Fibroblast of skin of left quadriceps (primary cell): ENCODE measurements at places on chromosomes 7 and 10.

DNA sequence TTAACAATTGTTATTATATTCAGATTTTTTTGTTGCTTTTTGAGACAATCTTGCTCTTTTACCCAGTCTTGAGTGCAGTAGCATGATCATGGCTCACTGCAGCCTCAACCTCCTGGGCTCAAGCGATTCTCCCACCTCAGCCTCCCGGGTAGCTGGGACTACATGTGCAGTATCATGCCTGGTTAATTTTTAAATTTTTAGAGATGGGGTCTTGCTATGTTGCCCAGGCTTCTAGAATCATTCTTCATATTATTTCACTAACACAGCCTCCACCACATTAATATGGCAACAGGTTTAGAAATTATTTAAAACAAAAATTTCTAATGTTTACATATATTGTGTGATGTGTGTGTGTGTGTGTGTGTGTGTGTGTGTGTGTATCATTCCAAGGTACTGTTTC is 1.4 kb upstream of the LAMTOR4 start:
- no peak for DNase-seq

- DNase-seq = no peak
These were observed 17.2 kb downstream of the INHBA start for GRCh38 chr7:41685684-41686083.

- no peak for DNase-seq
These were observed 151.5 kb downstream of the TEX36 start for GRCh38 chr10:125531465-125531864.

DNA sequence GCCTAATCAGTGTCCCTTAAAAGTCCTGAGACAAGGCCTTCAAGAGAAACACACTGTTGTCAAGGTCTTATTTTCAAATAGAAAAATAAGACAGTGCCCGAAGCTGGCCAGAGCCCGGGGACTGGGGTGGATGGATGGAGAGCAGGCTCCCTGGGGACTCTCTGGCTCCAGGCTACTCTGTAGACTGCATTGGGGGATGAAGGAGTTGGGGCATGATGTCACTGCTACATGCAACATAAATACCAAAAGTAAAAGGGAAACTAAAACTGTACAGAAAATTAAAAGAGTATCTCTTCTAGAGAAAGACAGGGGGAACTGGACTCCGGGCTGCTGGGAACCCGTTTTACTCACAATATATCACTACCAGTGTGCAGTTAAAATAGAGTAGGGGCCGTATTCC is 629.8 kb downstream of the KCNMA1 start:
- no peak for DNase-seq

GRCh38 chr7:97226541-97226940 is 109.0 kb downstream of the SDHAF3 start:
- no peak for DNase-seq

DNA sequence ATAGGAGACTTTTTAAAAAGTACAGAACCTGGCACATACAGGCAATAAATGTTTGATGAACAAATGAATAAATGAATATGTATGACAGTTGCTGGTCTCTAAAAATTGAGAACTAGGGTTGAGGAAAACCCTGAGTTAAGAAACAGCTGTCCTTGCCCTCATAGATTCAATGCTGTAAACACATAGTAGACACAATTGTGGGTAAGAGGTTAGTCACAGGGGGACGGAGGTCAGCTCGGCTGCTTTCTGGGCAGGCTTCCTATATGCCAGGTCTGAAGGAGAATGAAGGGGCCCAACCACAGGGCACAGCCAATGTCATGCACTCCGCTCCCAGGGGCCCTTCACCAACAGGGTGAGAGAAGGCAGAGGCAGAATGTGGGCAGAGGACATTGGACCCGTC is 143.3 kb upstream of the RSU1 start:
- DNase-seq = no peak

DNA sequence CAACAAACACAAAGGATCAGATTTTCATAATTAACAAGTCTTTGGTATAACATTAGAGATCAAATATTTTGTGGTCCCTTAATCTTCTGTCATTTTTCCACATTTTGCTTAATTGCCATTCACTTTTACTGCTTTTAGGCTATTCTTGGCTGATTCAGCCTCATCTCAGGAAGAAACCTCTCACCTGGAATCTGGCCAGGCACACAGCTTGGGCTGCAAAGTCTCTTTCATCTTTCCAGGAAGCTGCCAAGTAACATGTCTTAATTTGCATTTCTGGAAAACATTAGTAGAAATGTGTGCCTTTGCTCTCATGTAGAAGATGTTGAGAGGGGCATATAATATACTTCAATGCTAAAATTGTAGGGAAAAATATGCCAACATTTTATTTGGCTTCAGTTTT is 174.2 kb upstream of the STEAP4 start:
- no peak for DNase-seq

DNA sequence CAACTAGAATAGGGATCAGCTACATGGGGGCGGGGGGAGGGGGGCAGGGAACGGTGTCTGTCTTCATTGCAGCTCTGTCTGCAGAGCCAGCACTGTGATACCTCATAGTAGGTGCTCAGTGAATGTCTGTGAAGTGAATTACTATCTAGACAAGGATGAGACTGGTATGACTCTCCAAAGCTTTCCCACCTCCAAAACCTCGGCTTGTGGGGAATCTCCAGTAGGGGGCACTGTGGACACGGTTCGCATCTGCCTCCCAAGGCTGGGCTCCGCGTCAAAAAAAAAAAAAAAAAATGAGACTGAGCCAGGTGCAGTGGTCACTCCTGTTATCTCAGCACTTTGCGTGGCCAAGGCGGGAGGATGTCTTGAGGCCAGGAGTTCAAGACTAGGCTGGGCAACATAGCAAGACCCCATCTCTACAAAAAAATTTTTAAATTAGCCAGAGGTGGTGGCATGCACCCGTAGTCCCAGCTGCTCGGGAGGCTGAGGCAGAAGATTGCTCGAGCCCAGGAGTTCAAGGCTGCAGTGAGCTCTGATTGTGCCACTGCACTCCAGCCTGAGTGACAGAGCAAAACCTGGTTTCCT is 9.6 kb downstream of the TRIM56 start:
- no peak for DNase-seq

- DNase-seq = no peak
These were observed 225.9 kb downstream of the LRMDA start for GRCh38 chr10:75657351-75657750.

DNA sequence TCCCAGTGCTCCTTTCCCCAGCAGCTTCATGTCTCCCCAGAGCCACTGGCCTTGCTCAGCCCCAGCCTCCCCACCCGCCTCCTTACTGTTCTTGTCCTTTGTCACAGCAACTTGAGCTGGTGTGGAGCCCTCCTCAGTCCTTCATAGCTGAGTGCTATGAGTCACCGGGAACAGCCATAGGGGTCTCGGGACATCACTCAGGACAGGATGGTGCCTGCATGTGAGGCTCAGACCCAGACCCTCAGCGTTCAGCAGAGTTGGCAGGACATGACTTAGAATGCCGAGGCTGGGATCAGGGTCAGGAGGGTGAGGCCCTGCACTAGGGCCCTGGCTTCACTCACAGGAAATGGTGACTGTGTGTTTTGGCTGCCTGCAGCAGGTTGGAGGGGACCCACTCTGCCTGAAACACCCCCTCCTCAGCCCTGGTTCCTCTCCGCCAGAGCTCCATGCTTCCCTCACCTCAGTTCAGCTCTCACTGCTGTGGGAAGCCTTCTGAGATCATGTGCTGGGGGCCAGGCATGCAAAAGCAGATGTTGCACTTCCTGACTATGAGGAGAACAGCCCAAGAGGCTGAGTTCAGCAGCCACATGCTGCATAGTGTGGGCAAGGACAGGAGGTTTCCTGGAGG is 40.7 kb upstream of the GJD4 start:
- no peak for DNase-seq
